Stimulated activated CD4-positive, alpha-beta T cell treated with anti-CD3 and anti-CD28 coated beads, Interleukin-1b, Interleukin-23, amount 100 ng/mL, for 1 hour (primary cell): ENCODE measurements at places on chromosomes 5 and 9.

DNA sequence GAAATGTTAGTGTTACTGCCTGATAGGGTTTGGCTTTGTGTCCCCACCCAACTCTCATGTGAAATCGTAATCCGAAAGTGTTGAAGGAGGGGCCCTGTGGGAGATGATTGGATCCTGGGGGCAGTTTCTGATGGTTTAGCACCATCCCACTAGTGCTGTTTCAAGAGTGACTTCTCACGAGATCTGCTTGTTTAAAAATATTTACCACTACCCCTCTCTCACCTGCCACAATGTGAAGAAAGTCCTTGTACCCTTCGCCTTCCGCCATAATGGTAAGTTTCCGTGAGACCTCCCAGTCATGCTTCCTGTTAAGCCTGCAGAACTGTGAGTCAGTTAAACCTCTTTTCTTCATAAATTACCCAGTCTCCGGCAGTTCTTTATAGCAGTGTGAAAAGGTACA, 2.6 kb upstream of the RFX3 start:
- DNase-seq: peak; percentile 20

DNA sequence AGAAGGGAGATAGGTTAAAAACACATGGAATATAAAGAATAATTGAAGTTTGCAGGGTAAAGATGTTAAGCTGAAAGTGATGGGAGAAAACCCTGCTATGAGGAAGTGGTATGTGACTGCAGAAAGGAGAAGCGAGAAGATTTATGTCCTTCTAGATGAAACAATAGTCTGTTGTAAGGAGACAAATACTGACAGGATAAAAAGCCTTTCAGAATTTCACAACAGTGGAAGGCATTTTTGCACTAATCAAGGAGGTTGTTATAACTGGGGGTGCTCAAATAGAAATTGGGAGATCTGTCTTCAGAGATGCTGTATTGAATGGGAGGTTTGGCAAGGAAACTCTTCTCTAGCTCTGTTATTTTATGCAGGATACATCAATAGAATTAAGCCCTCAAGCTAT, 69.6 kb downstream of the NMUR2 start:
- no peak for DNase-seq

DNA sequence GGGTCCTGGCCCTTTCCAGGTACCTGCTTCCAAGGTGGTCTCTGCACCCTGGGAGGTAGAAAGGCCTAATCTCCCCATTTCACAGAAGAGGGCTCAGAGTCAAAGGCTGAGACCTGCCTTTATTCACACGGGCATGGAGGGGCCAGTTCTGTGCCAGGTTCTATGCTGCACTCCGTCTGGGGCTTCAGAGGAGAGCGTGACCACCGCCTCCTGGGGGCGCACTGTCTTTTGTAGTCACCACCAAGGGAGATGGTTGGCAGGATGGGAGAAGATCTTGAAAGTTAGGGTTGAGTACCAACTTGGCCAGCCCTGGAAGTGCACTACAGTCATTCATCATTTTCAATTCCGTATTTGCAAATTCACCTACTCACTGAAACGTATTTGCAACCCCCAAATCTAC, 23.7 kb upstream of the PRDM12 start:
- no peak for DNase-seq

DNA sequence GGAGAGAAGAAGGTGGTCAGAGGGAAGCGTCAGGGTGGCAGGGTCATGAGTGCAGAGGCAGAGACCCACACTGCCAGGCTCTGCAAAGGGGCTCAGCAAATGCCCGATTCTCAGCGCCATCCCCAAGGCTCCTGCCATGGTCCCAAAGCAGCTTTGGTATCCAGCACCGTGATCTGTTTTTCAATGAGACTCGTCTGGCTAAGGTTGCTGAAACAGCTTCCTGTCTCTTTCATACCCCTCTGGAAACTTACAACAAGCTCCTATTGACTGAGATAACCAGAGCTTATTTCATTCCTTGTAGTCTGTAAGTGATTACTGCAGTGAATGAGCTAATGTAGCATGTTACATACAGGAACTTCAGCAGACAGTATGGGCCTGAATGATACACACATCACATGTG, 568.6 kb upstream of the DAP start:
- no peak for DNase-seq

DNA sequence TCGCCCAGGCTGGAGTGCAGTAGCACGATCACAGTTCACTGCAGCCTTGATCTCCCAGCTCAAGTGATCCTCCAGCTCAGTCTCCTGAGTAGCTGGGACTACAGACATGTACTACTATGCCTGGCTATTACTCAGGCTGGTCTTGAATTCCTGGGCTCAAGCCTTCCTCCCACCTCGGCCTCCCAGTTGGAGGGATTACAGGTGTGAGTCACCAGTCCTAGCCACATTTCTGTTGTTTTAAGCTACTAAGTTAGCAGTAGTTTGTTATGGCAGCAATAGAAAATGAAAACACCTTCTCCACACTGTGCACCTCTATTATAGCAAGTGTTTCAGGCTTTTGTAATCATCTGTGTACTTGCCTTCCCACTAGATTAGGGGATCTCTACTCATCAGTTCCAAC, 588.9 kb upstream of the TLE4 start:
- DNase-seq: no peak

- no peak for DNase-seq
Measured at GRCh38 chr5:21085791-21086190, 1097.8 kb upstream of the CDH18 start.

DNA sequence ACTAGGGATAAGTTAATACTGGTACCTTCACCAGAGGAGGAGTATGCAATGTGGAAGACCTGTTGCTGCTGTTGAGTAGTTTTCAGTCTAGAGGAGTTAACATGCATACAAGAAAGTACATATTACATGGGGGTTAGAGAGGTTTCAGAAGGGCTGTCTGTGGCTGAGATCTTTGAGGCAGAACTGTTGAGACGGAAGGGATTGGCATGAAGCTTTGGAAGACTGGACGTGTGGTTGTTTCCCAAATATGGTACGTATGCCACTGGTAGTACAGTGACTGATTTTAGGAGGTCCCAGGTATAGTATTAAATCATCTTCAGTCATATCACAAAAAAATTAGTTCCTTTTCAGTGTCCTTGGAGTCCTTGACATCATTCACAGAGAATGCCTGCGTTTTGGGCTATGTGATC, 17.6 kb downstream of the TNFAIP8 start:
- DNase-seq: no peak

DNA sequence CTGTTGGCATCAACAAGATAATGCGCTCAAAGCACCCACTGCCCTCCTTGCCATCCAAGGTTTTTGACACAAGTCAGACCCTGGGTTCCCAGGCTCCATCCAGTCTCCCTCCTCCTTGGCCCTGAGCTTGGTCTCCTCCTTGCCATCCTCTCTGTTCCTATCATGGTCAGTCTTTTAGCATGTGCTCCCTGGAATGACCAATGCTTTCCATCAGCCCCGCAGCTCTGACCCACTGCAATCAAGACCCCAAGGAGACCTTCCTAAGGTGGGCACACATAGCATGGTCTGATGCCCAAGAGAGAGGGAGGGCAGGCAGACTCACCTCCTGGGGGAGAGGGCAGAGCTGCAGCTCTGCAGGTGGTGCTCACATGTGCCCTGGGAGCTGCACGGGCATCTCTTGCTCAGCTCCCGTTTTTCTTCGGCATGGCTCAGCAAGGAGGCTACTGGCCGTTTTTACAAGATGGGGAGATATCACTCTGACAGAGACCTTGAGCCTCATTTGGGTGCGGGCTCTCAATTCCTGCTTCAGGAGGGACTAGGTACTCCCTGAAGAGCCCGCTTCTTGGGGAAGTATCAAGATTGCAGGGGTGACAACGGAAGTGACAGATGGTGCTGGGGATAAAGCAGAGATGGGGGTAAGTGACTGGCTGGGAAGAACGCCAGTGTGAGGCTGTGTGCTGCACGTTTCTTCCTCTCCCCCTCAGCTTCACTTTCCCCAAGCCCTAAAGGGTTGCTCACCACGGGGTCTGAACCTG, 3.3 kb downstream of the SEPTIN8 start:
- no peak for DNase-seq

- DNase-seq: no peak
Measured at GRCh38 chr5:81924442-81924841, 47.4 kb upstream of the ATG10 start.

GRCh38 chr5:128426090-128426534, 111.9 kb downstream of the FBN2 start:
- no peak for DNase-seq

DNA sequence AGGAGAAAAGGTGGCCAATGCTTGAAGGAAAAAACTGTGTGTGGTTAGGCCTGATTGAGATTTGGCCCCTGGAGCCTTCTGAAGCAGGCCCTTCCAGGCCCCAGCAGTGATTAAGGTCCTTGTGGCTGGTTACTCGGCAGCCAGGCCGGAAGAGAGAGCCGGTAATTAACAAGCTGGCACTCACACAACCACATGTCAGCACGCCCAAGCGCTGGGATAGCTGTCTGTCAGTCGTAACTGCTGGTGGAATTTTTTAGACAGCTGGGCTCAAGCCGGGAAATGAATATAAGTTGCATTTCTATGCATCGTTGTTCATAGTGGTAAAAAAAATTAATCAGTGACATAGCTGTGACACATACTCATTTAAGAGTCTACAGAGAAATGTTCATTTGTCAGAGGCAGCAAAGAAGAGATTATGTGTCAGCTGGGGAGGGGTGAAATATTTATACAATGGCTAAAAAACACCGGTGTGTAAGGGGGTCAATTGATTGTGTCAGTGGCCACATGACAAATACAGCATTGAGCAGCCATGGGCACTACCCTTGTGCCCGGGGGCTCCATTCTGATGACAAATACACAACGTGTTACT, 13.7 kb upstream of the ARAP3 start:
- DNase-seq: no peak

- no peak for DNase-seq
Measured at GRCh38 chr5:119088438-119088837, 17.6 kb downstream of the DMXL1 start.

DNA sequence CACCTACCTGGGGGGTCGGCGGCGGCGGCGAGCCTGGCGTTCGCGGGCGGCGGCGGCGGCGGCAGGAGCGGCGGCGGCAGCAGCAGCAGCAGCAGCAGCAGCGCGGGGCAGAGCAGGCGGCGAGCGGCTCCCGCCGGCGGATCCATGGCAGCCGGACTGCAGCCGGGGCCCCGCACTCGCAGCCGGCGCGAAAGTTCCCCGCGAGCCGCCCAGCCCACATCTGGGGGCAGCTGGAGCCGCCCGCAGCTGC, 153 bp downstream of the ADAMTS2 start:
- no peak for DNase-seq

DNA sequence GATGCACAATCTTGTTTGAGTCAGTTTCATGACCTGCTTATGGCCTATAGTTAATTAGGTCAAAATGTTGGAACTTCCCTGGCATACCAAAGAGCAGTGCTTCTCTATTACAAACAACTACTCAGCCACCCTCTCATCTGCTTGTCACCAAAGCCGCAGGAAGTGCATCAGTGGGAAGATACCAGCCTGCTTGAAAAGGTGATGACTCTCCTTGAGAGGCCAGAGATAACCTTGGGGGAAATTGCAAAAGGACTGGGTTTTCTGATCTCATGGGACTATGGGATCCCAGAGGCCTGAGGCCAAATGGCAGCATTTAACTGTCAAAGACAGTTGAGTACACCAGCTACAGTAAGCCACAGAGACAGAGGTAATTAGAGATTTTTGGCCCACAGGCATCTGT, 69.9 kb downstream of the C9orf57 start:
- DNase-seq: no peak

DNA sequence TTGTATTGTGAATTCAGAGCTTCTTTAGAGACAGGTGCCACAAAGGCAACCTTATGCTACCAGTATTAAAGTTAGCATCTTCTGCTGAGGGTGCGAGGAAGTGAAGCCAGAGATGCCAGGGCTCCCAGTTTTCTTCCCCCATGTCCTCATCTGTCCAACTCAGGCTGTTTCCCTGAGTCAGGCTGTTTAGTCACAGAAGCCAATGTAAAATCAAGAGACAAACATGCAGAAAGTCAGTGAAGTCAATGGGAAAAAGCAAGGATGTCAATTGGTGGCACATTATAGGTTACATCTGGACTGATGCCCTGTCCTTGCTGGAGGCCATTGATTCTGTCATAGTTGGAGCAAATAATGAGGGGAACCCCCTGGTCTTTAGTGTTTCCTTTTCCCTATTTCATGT, 168.5 kb downstream of the SAXO1 start:
- no peak for DNase-seq

- no peak for DNase-seq
Measured at GRCh38 chr5:133687212-133688061, 75.1 kb upstream of the FSTL4 start.

DNA sequence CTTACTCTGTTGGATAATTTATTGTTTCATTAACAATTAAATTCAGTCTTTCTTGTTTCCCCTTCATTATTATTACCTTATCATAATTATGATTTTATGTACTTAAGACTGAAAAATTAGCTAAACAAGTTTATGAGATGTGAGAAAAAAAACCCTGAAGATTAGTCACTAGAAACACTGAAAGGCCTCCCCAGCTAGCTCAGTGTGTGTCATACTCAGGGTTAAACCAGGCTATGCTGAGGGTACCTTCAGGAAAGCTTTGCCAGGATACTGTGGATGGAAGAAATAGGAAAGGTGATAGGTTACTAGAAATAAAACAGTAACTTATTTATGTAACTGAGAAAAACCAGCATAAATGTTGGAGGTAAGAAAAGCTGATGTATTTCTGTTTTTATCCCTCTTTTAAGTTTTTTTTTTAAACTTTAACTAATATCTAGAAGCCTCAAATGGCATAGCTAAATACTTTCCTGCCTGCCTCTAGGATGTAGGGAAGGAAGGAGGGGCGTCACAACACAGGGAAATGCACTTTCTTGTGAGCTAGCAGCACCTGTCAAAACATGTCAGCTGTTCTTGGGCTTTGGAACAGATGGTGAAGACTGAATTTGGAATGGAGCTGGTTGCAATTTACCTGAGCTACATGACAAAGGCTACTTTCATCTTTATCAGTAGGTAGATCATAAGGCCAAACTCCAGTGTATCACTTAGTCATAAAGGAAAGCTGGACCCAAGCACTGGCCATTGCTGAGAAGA, 24.2 kb downstream of the NMRK1 start:
- DNase-seq: no peak

DNA sequence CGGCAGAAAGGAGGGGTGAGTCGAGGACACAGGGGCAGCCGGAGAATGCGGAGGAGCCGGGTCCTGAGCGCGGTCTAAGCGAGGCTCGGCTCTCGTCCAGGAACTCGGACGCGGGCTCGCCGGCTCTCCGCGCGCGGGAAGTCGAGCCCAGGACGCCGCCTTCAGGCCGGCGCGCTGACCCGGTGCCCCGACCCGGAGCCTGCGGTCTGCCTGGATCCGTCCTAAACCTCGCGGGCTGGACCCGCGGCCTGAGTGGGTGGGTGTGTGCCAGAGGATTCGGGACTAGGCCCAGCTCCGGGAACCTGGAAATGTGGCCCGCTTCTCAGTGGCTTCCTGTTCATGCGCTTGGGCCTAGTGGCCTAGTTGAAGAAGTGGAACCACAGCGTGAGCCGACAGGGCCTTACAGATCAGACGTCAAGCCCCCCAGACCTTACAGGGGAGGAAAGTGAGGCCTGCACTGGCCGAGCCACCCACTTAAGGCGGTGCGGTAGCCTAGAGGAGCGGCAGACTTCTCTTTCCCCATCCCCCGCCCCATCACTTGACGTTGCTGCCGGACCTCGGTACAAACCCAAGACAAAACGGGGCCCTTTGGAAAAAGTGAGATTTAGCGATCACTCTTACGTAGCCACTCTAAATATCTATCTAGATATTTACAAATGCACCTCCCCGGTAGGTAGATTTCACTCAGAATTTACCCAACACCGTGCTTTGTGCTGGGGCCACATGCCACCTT, 1.2 kb downstream of the CDKN2B-AS1 start:
- no peak for DNase-seq

- DNase-seq: no peak
Measured at GRCh38 chr9:131887680-131888079, 147.8 kb upstream of the RAPGEF1 start.
